ENCODE measurements at places on chromosomes 11 and 22.
A peak's percentile ranks its signal among the peaks of the same experiment; 100 is the strongest.

GRCh38 chr11:124983674-124984511 is 29.9 kb downstream of the CCDC15 start:
- no peak for DNase-seq

DNA sequence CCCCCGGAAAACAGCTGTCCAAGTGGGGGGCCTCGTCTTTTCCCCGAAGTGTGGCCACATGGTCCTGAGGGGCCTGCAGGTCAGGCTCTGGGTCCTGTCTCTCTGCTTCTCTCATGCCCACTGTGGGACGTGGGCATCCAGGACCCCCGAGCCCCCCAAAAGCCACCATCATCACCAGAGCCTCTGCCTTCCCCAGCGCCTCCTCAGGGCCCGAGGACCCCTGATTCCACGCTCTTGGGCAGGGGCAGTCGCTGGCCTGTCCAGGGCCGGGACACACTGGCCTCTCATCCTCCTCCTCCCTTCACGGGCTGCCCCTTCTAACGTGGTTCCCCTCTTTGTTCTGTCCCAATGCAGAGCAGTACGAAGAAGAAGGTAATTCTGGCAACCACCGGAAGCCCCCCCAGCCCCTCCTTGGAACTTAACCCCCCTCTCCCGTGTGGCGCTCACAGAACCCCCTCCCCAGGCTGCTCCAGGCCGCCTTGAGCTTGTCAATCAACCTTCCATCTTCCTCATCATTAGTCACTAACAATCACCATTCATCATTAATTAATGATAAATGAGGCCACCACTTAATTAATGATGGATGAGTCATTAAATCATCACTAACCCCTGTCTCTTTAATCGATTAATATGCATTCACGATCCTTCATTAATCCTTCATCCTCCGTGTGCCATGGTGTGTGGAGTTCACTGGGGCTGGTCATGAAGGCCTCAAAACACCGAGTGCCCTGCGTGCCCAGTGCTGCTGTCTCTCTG is 3.9 kb downstream of the TNNT3 start:
- DNase-seq = no peak

- DNase-seq = peak; percentile 48
These were observed 3.4 kb downstream of the FAM83F start for GRCh38 chr22:39997939-39998726.

DNA sequence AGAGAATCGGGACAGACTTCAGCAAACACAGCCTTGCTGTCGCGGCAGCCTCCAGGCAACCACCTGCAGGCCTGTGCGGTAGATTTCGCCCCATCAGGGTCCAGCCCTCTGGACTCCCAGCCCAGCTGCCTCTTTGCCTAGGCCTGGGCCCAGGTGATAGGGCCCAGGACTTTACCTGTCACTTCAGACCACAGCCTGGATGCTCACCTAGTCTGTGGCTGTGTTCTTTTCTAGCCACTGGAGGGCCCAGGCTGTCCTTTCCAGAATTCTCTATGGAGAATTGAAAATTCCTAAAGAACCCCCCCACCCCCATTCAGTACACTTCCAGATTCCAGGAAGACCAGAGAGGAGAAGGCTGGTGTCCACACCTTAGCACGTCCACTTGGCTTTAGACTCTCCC is 30.6 kb upstream of the RAB1B start:
- no peak for DNase-seq

GRCh38 chr11:1782031-1782590 is 18.4 kb upstream of the CTSD start:
- DNase-seq = no peak

GRCh38 chr11:122173587-122173986 is 57.6 kb upstream of the BLID start:
- no peak for DNase-seq

GRCh38 chr11:64482588-64482987 is 108.4 kb upstream of the SLC22A12 start:
- no peak for DNase-seq

GRCh38 chr22:35567351-35568141 is 26.9 kb downstream of the RASD2 start:
- DNase-seq = no peak
